Right renal pelvis (tissue), 4 donors: ENCODE measurements at places on chromosomes 2 and 18. TPM values are rescaled to one million over a fixed set of nuclear protein-coding genes. Genes with fewer than 3 reads are reported as not detected.
A peak's percentile ranks its signal among the peaks of the same experiment; 100 is the strongest.

DNA sequence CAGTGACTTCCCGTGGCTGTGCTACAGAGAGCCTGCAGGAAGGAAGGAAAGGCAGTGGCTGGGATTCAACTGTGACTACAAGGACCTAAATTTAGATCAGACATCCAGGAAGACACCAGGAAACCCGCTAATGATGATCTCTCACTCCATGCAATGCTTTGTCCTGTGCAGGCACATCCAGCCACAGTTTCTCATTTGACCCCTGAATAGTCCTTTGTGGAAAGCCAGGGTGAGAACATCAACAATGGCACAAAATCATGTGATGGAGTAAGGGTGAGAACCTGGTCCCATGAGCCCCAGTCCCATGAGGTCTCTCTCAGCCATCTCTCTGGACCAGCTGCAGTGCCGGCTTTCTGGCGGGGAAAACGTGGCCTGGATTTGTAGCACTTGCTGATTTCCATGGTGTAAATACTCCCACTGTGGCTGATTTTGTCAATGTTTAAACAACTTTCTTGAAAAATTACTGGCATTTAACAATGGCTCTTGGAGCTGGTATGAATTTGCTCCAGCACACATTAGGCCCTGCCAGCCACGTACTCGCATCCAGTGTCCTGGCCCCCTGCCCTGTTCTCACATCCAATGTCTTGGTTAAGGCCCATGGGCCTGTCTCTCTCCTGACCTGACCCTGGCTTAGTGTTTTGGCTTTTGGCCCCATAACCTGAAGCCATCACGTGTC is 159.0 kb upstream of the HAAO start:
- DNase-seq: no peak

- DNase-seq: no peak
These were observed 67.0 kb downstream of the MAP4K3 start for GRCh38 chr2:39370101-39370500.

- no peak for DNase-seq
These were observed 262.7 kb downstream of the SETBP1 start for GRCh38 chr18:44943311-44943881.

- DNase-seq: no peak
These were observed 14.6 kb upstream of the TMEM214 start for GRCh38 chr2:27018142-27018541.

DNA sequence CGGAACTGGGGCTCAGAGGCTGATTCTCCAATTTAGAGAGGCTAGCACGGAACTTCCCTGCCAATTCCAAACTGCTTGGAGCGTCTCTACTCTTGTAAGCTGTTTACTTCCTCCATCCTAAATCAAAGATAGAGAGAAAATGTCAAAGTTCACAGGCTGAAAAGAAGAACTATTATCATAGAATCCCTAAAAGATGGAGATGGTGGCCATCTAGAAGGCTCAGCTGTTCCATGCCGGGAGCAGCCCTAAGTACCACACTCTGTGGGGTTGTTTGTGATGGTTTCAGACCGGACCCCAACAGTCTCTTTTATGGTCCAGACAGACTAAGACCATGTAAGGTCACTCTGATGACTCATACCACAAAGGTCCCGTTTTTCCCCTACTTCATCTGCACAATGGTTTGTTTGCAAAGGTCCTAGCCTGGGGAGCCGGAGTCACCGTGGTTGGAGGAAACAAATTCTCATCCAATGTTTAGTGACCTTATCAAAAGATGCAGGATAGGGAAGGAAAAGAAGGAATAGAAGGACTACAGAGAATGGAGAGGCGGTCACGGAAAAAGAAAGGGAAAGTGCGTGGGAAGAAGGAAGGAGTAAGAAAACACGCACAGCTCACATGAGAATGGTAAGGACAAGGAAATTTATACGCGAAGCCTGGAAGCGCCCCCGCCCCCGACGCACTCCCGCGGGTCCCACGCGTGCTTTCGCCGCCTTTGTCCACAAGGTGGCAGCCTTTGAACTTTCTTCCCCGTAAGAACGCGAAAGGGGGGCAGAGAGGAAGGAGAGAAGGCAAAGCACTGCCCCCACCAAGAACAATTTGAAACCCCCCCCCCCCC is 453 bp upstream of the ANTXR1 start:
- DNase-seq: peak; percentile 67

- no peak for DNase-seq
These were observed 58.4 kb downstream of the CTDP1 start for GRCh38 chr18:79738041-79738461.

- DNase-seq: no peak
These were observed 624.8 kb upstream of the RAB6C start for GRCh38 chr2:129354631-129355030.

DNA sequence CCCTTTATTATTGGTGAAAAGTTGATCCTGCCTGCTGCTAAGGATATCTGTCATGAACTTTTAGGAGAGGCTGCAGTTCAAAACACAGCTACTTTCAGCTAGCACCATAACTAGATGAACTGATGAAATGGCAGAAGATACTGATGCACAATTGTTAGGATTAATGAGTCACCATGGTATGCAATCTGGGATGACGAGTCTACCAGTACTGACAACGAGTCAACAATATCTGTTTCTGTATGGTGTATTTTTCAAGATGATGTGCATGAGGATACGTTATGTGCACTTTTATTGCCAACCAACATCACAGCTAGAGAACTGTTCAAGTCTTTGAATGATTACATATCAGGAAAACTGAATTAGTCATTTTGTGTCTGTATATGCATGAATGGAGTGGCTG is 68.7 kb downstream of the NETO1 start:
- no peak for DNase-seq

DNA sequence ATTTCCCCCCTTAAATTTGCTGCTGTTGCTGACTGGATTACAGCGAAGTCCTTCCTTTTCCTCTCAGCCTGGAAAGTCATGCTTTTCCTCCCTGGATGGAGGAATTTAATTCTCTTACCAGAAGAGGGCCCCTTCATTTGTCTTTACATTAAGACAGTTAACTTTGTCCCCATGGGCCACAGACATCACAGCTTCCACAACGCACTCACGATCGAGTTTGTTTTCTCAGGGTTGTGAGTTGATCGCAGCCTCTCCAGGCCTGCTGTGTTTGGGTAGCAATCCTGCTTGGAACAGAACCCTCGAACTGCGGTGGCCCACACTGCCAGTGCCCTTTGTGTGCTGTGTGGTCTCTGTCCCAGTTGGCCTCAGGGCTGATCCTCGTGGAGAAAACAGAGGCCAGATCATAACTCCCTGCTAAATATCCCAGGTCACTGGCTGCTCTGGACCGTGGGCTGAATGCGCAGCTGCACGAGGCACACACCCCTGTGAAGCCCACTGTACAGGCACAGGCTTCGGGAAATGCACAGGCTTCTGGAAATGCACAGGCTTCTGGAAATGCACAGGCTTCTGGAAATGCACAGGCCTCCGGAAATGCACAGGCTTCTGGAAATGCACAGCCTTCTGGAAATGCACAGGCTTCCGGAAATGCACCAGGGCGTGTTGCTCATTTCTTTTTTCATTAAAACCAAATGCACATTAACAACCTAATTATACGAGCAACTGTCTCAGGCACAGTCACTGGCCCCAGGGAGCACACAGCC is 2.2 kb upstream of the PDIA6 start:
- DNase-seq: no peak

DNA sequence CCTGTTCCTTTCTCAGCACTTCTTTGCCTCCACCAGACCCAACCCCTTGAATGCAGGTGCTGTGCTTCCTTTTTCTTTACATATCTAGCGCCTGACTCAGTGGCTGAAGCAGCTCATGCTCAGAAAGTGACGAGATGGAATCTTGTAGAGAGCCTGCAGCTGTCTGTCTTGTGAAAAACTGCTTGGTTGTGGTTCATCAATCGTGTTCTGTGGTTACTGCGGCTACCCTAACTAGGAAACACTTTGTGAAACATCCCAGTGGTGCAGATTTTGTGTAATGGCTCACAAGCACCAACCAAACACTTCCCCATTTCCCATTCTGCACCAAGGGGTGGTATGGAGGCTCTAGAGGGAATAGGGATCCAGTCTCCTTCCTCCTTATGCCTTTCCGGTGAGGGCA is 307.2 kb upstream of the MMADHC start:
- no peak for DNase-seq

GRCh38 chr2:51812138-51812866 is 780.4 kb upstream of the NRXN1 start:
- no peak for DNase-seq

DNA sequence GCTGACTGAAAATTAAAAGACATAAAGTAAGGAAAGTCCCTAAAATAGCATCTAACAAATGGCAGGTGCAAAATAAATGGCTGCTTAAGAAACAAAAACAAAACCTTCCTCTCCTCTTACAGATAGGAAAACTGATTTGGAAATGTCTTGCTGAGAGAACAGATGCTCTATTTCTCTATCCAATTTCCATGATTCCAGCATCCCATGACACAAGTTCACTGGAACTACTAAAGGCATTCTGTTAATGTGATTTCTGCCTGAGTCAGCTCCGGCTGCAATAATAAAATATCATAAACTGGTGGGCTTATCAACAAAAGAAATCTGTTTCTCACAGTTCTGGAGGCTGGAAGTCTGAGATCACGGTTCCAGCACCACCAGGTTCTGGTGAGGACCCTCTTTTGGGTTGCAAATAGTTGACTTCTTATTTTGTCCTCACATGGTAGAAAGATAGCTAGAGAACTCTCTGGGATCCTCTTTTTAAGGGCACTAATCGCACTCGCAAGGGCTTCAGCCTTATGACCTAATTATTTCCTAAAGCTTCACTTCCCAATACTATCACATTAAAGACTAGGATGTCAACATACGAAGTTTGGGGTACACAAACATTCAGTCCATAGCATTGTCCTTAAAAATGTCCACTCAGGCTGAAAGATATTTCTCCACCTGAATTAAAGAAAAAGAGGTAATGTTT is 78.2 kb upstream of the GALNT3 start:
- DNase-seq: no peak

GRCh38 chr18:22015156-22015555 is 154.2 kb upstream of the GATA6 start:
- DNase-seq: no peak

- DNase-seq: no peak
These were observed 105.5 kb downstream of the COLEC12 start for GRCh38 chr18:394987-395362.

- no peak for DNase-seq
These were observed 219.3 kb upstream of the OSR1 start for GRCh38 chr2:19577723-19578122.

- no peak for DNase-seq
These were observed 48.3 kb downstream of the TSPYL6 start for GRCh38 chr2:54207666-54208195.

GRCh38 chr2:181552808-181553207 is 95.6 kb downstream of the ITGA4 start:
- DNase-seq: no peak

DNA sequence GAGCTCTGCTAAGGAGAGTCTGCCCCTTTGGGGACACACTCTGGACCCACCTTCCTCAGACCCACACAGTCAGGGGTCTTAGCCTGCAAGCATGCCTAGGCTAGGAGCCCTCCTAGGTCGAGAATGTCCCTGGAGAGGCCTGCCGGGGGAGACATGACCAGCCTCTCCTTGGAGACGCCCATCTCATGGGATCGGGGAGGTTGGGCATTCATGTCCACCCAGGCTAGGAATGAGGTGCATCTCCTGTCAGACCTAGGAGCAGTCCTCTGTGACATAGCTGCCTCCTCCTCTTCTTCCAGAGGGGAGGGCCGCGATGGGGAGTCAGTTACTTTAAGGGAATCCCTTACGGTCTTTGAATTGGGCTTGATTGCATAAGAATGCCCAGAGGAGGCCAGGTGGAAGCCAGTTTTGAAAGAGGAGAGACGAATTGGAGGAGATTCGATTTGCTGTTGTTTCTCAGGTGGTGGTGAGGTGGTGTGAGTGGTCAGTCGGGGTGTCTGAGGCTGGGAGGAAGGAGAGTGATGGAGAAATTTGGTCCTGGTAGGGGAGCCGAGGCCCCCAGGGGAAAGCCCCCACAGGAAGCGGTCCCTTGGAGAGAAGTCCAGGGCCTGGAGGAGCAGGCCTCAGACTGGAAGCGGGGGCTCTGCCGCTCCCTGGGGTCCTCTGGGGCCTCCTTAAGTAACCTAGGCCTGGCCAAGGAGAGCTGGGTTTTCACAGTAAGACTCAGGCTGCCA is 241.3 kb downstream of the DYSF start:
- DNase-seq: no peak

GRCh38 chr2:212831671-212832199 is 293.1 kb upstream of the ERBB4 start:
- no peak for DNase-seq

DNA sequence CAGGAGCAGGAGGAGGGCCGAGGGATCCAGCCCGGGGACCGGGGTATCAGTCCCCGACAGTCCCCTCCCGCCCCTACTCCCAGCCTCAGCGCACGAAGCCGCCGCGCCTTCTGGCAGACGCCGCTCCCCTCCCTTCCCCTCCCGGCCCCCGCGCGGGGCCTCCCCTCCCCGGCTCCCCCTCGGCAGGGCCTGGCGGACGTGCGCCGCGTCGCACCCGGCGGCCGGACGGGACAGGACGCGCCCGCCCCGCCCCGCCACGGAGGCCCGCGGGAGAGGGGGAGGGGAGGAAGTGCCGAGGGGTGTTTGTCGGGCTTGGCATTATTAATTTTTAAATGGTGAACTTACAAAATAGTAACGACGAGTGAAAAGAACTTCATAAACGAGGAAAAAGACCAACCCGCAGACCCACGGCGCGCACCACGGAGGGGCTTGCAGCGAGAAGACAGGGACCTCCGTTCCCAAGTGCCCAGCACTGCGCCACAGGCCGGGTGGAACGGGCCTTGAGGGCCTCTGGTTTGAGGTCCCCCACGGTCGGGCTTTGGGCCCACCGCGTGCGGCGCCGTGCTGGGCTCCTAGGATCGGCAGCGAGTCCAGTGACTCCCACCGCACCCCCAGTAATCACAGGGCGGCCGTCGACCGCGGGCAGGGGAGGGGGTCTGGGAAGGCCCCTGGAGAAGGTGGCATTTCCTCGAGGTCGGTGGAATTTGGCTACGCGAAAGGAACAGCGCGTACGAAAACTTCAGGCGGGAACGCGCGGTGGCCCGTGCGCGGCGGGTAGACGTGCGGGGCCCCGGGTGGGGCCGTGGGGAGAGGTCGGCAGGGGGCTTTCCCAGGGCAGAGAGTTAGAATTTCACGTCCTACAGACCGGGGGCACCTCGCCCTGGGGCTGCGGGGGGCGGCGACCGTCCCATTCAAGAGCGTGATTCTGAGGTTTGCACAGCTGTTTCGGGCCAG is 954 bp upstream of the CTDSP1 start:
- DNase-seq: no peak

VIT gene
- polyA plus RNA-seq: not detected

ESPNL gene
- 1.4 TPM for polyA plus RNA-seq

UGT1A8 gene
- not detected for polyA plus RNA-seq

TDRD15 gene
- 0.01 TPM for polyA plus RNA-seq

PROKR1 gene
- 0.47 TPM for polyA plus RNA-seq

PDE11A gene
- 4.7 TPM for polyA plus RNA-seq

ERBB4 gene
- polyA plus RNA-seq: 54.3 TPM

CXCR1 gene
- polyA plus RNA-seq: 0.08 TPM

B3GNT7 gene
- polyA plus RNA-seq: 3.2 TPM

CD207 gene
- not detected for polyA plus RNA-seq

IL1A gene
- not detected for polyA plus RNA-seq

PTPRN gene
- not detected for polyA plus RNA-seq

TFPI gene
- 48.0 TPM for polyA plus RNA-seq
